ENCODE measurements at places on chromosomes 1 and 21. TPM values are rescaled to one million over a fixed set of nuclear protein-coding genes. Genes with fewer than 3 reads are reported as not detected.

GRCh38 chr1:117563492-117563875, 42.4 kb upstream of the TENT5C start:
- H3K4me3 ChIP-seq = no peak overlapping the region
- H3K36me3 ChIP-seq = no peaks in the 10 kb centered on the region
- no peak for DNase-seq
- no peak overlapping the region for H3K27ac ChIP-seq
- no peaks in the 10 kb centered on the region for H3K4me1 ChIP-seq
- H3K27me3 ChIP-seq = no peaks in the 10 kb centered on the region

C8A gene
- total RNA-seq = not detected

DNA sequence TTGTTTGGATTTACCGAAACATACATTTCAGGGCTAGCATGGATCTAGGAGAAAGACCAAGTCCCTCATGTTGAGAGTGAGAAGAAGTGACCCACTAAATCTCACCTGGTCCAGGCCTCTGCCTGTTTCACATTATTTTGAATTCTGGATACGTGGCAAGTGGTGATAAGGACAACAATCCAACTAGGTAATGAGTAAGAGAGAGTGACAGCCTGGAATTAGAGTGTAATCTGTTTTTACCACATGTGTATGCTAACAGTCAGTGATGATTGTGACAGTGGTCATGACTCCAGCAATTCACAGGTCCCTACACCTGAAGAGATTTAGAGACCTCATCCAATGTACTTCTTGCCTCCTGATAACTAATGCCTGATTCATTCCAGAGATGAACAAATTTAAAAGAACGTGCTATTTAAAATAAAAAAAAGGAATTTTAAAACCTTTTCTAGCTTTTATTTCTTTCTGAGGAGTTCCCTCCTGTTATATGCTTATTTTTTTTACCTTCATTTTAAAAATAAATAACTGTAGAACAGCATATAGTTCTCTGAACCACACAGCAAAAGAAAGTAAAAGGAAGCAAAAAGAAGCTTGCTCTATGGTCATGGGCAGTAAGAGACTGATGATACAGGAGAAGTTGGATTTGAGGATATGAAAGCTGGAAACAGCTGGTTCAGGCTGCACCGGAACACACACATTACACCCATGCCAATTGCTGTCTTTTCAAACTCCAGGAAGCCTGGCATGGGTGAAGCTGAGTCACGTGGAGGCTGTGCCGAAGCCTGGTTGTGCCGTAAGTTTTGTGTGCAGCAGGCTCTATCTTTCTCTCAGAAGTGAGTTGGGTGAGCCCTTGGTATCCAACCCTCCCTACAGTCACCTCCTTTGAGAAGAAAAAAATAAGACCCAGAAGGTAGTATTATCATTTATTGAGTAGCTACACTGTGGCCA, 14.7 kb downstream of the C1orf116 start:
- no peaks in the 10 kb centered on the region for H3K36me3 ChIP-seq
- no peaks in the 10 kb centered on the region for H3K27me3 ChIP-seq
- H3K4me3 ChIP-seq = no peak overlapping the region
- H3K27ac ChIP-seq = no peak overlapping the region
- no peak for DNase-seq

DNA sequence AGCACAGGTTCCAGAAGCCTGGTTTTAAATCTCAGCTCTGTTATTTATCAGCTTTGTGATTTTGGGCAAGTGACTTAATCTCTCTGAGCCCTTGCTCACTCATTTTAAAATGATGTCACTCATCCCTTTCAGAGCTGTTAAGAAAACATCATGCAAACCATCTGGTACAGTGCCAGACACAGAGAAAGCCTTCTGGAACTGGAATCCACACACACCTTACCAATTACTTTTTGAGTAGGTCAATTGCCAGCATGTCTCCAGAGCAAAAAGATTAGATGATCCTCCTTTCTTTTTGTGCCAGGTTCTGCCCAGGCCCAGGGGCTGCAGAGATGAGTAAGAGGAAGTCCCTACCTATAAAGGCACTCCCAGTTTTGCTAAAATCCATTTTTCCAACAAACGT, 61.3 kb downstream of the ROR1 start:
- H3K36me3 ChIP-seq = no peaks in the 10 kb centered on the region
- no peak for DNase-seq
- no peaks in the 10 kb centered on the region for H3K27me3 ChIP-seq
- no peak overlapping the region for H3K4me3 ChIP-seq

- H3K4me1 ChIP-seq = no peaks in the 10 kb centered on the region
- no peak overlapping the region for H3K27ac ChIP-seq
- no peaks in the 10 kb centered on the region for H3K36me3 ChIP-seq
- H3K4me3 ChIP-seq = no peak overlapping the region
- no peak for DNase-seq
Observed at GRCh38 chr21:30044447-30045064, 104.8 kb upstream of the GRIK1 start.

GRCh38 chr21:30444204-30444603, 4.1 kb downstream of the KRTAP15-1 start:
- H3K27ac ChIP-seq = no peak overlapping the region
- no peaks in the 10 kb centered on the region for H3K36me3 ChIP-seq
- DNase-seq = no peak
- no peak overlapping the region for H3K4me3 ChIP-seq
- H3K4me1 ChIP-seq = no peaks in the 10 kb centered on the region
- H3K27me3 ChIP-seq = no peaks in the 10 kb centered on the region

DNA sequence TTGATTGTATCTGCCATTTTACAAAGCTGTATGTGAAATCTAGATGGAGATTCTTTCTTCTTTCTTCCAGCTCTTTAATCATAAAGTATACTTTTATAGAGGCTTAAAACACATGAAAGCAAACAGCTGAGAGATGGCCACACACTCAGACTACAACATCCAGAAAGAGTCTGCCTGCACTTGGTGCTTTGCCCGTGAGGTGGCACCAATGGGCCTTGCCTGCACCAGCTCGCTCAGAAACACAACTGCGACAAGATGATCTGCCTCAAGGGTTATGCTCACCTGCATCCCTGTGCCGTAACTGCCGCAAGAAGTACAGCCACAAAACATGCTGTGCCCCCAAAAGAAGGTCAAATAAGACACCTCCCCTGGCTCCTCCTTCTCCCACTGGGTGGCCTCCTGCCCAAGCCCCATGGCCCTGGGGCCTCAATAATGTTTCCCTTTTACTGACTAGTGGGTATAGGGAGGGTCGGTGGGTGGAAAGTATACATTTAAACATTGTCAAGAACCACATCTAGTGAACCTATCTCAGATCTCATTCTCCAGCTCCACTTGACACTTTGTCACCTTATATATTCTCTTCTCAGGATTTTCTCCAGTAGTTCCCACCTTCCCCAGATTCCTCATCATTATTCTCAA, 66.7 kb upstream of the ANGPTL3 start:
- no peak overlapping the region for H3K27ac ChIP-seq
- peak; percentile 68 for DNase-seq
- H3K4me1 ChIP-seq = no peaks in the 10 kb centered on the region
- no peaks in the 10 kb centered on the region for H3K27me3 ChIP-seq

KRTAP13-2 gene
- total RNA-seq = not detected

FCRL2 gene
- 0.20 TPM for total RNA-seq

Measured in upper lobe of right lung (tissue), 1 donor.